ENCODE measurements at places on chromosomes 3 and 15. TPM values are rescaled to one million over a fixed set of nuclear protein-coding genes. Genes with fewer than 3 reads are reported as not detected.

KBTBD13 gene
- total RNA-seq = not detected

FAIM gene
- 4.6 TPM for total RNA-seq

CTXN2 gene
- not detected for total RNA-seq

WNT7A gene
- 0.18 TPM for total RNA-seq

ACAD9 gene
- total RNA-seq = 54.2 TPM
